ENCODE measurements at places on chromosomes 6 and 20.
A peak's percentile ranks its signal among the peaks of the same experiment; 100 is the strongest.

DNA sequence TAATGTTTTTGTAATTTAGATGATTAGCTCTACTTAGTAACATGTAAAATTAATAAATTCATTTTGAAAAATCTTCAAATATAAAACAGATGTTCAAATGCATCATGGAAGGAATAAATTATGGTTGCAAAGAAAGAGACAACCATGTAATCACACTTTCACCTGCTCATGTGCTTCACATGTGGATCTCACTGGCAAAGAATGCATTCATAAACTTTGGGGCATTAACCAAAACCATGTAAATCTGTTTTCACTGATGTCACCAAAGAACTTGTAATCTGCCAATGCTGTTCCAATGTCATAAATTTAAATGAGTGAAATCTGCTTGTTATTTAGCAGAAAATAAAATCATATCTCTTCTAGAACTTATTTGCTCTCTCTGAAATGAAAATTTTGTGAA is 142.7 kb downstream of the TENT5A start:
- no peak for DNase-seq

DNA sequence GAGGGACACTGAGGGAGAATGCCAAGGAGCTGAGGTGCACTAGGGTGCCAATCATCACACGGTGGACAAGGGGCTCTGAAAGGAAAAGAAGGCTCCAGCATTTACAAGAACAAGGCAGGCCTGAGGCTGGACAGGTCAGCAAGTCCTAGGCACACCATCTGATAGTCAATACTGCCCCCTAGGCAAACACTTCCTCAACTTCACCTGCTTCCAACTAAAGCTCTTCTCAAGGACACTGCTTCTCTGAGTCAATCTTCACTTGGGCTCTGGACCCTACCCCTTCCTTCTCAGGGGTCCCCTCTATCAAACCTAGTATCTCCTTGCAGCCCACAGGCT is 37.7 kb upstream of the SLC4A11 start:
- DNase-seq, result no peak

DNA sequence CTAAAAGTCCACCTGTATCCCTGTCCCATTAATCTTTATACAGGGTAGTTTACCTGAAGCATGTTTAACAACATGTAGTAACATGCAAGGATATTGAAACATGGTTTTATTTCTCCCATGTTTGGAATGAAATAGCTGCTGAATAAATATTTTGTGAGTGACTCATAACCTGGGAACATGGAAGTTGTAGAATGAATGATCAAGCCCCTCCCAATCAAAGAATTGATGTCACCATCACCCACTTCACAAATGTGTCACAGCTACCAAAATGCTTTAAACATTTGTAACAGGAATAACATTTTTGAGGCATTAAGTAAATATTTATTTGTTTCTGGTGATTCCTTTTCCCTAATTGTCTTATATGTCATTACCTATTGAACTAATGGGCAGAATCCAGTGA is 58.9 kb upstream of the TNFAIP3 start:
- DNase-seq, result no peak

- DNase-seq, result no peak
Measured at GRCh38 chr20:25041813-25042530, 16.0 kb downstream of the ACSS1 start.

DNA sequence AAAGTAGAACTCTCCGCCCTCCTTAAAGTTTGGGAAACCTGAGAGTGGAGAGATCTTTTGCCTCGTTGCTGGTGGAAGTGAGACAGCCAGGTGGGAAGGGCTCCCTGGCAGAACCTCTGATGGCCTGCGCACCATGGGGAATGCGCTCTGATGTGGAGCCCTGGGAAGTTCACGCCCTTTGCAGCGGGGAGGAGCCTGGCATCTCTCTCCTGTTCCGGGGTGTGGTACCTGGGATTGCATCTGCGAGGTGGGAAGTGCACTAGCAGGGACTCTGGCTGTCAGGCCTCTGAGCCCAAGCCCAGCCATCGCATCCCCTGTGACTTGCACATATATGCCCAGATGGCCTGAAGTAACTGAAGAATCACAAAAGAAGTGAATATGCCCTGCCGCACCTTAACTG is 159.8 kb downstream of the AKAP7 start:
- no peak for DNase-seq

DNA sequence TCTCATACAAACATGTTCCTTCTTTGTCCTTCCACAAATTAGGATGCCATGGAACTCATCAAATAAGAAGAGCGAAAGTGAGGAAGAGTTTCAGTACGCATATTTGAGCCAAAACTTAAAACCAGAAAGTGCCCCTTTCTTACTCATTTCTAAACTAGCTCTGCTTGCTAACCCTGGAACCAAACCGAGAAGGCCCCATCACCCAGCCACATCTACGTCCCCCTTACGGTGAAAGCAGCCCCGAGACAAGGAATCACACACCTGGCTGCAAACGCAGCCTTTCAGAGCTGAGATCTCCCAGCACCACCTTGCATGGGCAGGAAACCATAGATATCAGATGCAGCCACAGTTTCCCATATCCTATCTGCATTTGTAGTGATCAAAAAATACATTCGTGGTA is 28.5 kb downstream of the TRERF1 start:
- DNase-seq, result peak; percentile 49

GRCh38 chr6:167336844-167337630 is 12.2 kb downstream of the TTLL2 start:
- DNase-seq, result no peak

DNA sequence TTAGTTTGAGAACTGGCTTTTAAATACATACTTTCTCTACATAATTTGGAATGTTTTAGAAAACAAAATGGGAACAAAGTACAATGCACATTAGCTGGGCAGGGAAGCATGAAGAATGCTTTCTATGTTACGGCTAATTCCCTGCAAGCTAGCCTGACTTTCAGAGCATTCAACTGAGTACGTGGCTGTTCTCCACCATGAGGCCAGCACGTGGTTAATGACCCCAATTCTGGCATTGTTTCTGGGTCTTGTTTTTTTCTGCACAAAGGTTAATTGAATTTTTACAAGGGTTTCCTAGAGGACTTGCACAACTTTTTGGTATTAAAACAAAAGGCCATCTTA is 208.6 kb upstream of the AGPAT4 start:
- DNase-seq, result no peak

DNA sequence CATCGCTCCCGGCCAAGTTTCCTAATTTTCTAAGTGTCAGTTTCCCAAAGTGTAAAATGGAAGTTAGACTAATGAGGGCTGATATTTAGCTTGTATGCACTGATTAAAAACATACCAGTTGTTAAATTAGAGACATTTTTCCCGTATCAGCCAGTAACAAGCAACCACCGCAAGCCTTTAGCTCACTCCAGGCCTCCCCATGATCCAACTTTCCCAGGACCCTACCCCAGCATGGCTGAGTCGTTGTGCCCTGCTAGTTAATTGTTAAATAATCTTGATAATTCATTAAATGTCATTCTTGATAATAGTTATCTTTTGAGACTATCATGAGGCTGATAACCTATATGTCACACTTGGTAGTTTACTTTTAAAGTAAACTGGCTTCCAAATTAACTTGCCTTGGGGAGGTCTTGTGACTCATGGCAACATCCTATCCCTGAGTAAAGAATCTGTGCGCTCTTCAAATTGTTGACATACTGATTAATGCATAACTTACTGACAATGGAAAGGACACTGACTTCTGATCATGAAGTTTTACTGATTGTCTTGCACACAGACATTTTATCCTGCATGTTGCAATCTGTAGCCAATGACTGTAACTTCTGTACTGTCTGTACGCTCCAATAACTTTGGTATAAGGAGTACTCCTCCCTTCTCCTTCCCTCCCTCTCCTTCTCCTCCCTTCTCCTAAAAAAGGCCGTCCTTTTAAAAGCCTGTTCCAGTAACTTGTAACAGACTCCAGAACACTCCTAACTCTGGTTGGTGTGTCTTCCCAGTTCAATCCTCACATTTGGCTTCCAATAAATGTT is 6.3 kb upstream of the GTF3C6 start:
- DNase-seq, result no peak

GRCh38 chr6:155185544-155185943 is 78.3 kb upstream of the CLDN20 start:
- peak; percentile 17 for DNase-seq

GRCh38 chr6:166839569-166839968 is 116.8 kb downstream of the RNASET2 start:
- no peak for DNase-seq

GRCh38 chr20:1769491-1769890 is 111.9 kb upstream of the SIRPG start:
- no peak for DNase-seq

DNA sequence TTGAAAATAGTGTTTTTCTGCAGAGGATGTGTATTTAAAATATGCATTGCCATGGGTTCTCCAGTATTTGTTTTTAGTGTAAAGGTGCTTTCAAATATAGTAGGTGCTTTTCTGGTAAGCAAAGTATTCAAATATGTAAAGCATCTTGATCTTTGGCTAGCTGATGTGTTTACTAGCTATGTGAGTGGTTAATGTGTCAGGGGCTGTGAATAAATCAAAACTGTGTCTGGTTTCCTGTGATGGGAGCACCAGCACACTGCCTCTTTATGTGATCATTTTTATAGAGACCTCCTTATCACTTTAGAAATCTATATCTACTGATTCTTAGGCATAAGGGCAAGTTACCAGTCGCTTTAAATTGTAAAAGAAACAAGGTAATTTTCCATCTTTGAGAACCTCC is 388.9 kb upstream of the MAN1A1 start:
- no peak for DNase-seq

DNA sequence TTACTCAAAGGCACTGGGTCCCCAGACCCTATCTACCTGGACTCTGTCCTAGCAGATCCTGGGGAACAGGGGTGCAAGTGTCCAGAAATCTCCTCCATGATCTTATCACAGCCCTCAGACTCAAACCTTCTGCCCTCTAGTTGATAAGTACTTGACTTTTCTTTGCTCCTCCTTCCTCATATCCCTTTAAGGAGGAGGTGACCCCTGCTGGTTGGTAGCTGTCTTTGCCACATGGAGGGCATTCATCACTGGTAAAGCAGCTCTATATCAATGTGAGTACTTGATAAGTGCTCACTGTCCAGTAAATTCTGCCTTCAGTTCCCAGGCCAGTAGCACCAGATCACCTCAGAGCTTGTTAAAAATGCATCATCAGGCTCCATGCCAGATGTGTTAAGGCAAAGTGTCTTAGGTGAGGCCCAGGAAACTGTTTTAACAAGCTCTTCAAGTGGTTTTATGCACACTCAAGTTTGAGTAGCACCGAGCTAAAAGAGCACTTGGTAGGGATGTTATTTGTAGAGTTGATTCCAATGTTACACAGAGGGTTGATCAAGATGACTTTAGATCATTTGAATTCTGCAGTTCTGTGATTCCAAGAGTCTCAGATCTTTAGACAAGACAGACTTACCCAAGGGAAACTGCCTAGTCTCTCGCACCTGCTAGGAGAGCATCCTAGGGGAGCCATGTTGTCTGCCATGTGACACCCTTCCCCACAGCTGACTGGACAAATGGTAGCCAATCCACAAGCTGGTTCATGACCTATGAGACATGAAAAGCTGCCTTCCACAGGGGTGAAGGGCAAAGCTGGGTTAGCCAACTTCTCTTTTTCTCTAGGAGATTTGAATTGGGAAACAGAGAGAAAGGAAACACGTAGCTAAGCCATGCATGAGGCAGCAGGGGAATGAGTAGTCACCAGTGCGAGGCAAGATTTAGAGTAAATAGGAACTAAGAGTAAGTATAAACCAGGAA is 18.6 kb downstream of the TREML2 start:
- DNase-seq, result peak; percentile 45

GRCh38 chr6:144820270-144820669 is 535.1 kb downstream of the UTRN start:
- no peak for DNase-seq

GRCh38 chr20:4802527-4802926 is 80.8 kb downstream of the PRND start:
- no peak for DNase-seq

- DNase-seq, result no peak
Measured at GRCh38 chr20:47198996-47199552, 157.4 kb downstream of the ZMYND8 start.

GRCh38 chr6:41705996-41706835 is 29.2 kb downstream of the TFEB start:
- peak; percentile 81 for DNase-seq

- DNase-seq, result no peak
Measured at GRCh38 chr6:51996296-51996947, 91.0 kb downstream of the PKHD1 start.

DNA sequence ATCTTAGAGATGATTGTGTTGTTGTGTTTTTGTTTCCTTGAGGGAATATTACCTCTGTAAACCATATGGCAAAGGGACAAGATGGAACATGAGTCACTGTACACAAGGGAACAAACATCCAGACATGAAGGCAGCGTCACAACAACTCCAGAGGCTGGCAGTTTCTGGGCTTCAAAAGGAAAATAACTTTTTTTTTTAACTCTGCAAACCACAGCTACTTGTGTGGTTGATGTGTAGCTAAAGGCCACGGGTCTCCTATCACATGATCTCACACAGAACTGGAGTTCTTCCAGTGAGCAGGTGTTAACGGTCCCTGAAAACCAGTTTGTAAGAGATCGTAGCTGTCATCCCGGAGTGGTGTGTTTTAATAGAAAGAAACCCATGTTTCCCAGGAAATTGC is 33.2 kb upstream of the HBS1L start:
- DNase-seq, result peak; percentile 30

DNA sequence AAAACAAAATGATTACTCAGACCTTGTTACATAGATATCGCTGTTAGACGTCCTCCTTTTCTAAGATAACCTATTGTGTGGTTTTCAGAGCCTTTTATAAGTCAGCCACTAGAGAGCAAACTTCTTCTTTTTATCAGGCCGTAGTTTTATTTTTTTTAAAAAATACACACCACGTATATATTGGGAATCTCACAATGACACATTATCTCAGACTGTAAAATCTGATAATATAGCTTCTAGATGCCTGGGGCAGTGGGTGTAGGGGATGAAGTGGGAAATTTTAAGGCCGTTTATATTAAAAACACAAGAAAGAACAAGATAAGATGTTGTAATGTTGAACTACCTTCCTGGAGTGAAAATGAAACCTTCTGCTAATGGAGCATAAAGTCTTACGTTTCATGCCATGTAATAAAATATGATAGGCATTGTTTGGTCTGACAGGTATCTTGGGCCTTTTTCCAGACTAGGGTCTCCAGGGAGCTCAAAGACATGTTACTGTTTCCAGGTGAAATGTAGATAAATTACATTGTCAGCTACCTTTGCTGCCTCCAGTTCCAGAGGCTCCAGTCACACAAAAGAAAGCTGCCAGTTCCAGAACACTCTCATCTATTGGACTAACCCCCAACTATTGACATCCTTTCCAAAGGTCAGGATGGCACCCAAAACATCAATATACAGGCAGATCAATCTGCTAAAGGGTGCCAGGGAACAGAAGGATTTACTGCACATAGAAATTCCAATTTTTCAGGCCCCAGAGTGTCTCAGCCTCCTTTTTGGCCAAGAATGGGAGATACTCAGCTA is 130.2 kb upstream of the AKIRIN2 start:
- DNase-seq, result no peak

DNA sequence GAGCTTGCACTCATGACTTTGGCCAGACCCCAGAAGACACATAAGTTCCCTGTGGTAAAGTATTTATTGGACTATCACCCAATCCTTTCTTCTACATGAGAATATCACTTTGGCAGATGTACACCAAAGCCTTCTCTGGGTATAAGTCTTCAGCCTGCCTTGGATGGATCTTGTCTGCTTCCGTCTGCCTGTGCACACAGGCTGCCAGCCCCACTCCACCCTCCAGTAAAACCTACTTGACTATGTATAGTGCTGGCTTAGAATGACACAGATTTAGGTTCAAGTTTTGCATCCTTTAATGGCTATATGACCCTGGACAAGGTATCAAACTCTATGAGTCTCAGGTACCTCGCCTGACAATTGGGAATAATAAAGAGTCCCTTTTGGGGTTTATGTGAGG is 63.4 kb downstream of the BACH2 start:
- no peak for DNase-seq
